ENCODE measurements at places on chromosomes 11 and 22. TPM values are rescaled to one million over a fixed set of nuclear protein-coding genes. Genes with fewer than 3 reads are reported as not detected.

Gene GVQW3
- 2.1 TPM for total RNA-seq

Gene MN1
- not detected for total RNA-seq

Gene DEUP1
- total RNA-seq: not detected

Gene OR4A47
- not detected for total RNA-seq

Gene HORMAD2
- total RNA-seq: not detected

Gene WNT7B
- 31.4 TPM for total RNA-seq

Gene LYVE1
- total RNA-seq: not detected

Gene SNX15
- 26.5 TPM for total RNA-seq

Gene ARHGEF17
- 31.9 TPM for total RNA-seq

Gene DCDC1
- total RNA-seq: 0.37 TPM

Gene OR51B2
- total RNA-seq: not detected

Gene OR10A6
- not detected for total RNA-seq

Gene NLRP14
- not detected for total RNA-seq

Gene LPXN
- total RNA-seq: 1.7 TPM

Gene MS4A6E
- not detected for total RNA-seq

Gene C11orf52
- 6.3 TPM for total RNA-seq

Gene GGTLC3
- total RNA-seq: not detected

Gene SPDYC
- total RNA-seq: not detected

Gene MPZL2
- 30.4 TPM for total RNA-seq

Gene MAP6
- total RNA-seq: not detected

Data from HT-29 (cell line).